ENCODE measurements at places on chromosomes 2 and 18. TPM values are rescaled to one million over a fixed set of nuclear protein-coding genes. Genes with fewer than 3 reads are reported as not detected.

ANTXR1 gene
- 4.6 TPM for total RNA-seq

RBM44 gene
- 0.24 TPM for total RNA-seq

GALNT3 gene
- 78.2 TPM for total RNA-seq

SLC16A14 gene
- 0.96 TPM for total RNA-seq

EGR4 gene
- total RNA-seq, result not detected

TRIM43 gene
- not detected for total RNA-seq

ALPI gene
- not detected for total RNA-seq

ERMN gene
- not detected for total RNA-seq

UGT1A5 gene
- total RNA-seq, result 0.24 TPM

FOXD4L1 gene
- under 0.01 TPM for total RNA-seq

KCTD1 gene
- 29.0 TPM for total RNA-seq

KCNS3 gene
- total RNA-seq, result 20.2 TPM

TNFAIP6 gene
- 6.0 TPM for total RNA-seq

HMSD gene
- total RNA-seq, result not detected

ANKRD30BL gene
- under 0.01 TPM for total RNA-seq

LRP2 gene
- under 0.01 TPM for total RNA-seq

ERICH2 gene
- 0.72 TPM for total RNA-seq

GCKR gene
- not detected for total RNA-seq

DOK6 gene
- total RNA-seq, result under 0.01 TPM

CASP8 gene
- 35.6 TPM for total RNA-seq

TBR1 gene
- not detected for total RNA-seq

SRBD1 gene
- 9.9 TPM for total RNA-seq

STAT4 gene
- 13.6 TPM for total RNA-seq

CLHC1 gene
- 6.0 TPM for total RNA-seq

Data from tracheal epithelial cell (primary cell).